Stimulated activated CD4-positive, alpha-beta T cell treated with anti-CD3 and anti-CD28 coated beads, Interleukin-1b, Interleukin-23, amount 100 ng/mL, for 4 hours (primary cell): ENCODE measurements at places on chromosomes 6 and 20.

DNA sequence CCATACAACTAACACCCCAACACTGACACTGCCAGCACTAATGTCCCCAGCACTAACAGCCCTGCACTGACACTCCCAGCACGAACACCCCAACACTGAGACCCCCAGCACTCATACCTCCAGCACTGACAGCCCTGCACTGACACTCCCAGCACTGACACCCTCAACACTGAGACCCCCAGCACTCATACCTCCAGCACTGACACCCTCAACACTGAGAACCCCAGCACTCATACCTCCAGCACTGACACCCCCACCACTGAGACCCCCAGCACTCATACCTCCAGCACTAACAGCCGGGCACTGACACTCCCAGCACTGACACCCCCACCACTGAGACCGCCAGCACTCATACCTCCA lies 57.2 kb downstream of the ERMARD start:
- no peak for DNase-seq

DNA sequence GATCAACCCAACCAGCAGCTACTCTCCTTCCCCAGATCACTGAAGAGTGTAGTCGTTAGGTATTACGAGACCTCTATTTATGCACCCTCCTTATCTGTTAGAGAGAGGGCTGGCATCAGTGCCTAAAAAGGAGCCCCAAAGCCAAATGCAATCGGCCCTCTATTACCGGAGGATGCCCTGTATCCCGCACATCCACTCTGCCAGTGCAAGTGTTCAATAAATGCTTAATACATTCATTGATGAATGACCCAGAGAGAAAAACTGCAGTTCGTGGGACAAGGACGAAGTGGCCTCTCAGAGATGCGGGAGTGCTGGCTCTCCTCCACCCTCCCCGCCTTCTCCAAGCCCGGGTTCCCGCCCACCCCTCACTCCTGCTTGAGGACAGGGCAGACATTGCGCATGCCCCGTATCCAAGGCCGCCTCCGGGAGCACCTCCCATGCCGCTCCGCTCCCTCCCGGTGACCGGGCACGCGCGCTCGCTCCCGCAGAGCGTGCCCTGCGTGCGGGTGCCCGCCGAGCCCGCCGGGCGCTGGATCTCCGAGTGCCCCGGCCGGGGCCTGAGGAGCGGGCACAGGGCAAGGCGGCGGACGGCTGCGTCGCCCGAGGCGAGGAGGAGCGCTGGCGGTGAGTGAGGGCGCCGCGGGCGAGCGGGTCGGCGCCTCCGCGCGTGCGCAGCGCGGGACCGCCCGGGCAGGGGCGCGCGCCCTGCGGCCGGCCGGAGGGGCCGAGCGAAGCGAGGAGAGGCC lies 27.2 kb upstream of the BTBD3 start:
- peak; percentile 19 for DNase-seq

- no peak for DNase-seq
Measured at GRCh38 chr20:32415494-32415893, 57.4 kb downstream of the ASXL1 start.

DNA sequence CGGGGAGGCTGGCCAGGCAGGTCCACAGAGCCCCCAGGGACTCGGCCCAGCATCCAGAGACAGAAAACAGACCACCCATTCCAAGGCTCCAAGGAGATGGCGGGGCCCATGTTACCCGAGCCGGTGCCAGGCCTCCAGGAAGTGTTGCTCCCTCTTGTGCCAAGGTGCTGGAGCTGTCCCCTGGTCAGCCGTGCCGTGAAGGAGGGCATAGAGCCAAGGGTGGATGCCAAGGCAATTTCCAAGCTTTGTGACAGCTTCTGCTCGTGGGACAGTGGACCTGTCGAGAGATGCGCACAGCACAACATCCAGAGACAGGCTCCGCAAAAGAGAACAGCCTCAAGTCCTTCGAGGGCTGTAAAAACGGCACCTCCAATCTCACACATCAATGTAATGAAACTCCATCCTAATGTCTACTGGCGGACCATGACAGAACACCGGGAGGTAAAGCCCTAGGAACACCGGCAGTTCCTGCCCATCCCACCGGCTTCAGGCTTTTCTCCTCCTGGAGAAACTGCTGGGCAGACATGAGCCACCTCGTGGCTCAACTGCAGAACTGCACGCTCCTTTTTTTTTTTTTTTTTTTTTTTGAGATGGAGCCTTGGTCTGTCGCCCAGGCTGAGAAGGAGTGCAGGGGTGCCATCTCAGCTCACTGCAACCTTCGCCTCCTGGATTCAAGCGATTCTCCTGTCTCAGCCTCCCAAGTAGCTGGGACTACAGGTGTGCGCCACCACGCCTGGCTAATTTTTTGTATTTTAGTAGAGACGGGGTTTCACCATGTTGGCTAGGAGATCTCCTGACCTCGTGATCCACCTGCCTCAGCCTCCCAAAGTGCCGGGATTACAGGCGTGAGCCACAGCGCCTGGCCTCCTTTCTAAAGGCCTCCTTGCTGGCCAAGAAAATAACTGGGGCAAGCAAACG lies 30.9 kb upstream of the AVP start:
- no peak for DNase-seq

- DNase-seq, result no peak
Measured at GRCh38 chr6:34052918-34053608, 92.8 kb downstream of the GRM4 start.

DNA sequence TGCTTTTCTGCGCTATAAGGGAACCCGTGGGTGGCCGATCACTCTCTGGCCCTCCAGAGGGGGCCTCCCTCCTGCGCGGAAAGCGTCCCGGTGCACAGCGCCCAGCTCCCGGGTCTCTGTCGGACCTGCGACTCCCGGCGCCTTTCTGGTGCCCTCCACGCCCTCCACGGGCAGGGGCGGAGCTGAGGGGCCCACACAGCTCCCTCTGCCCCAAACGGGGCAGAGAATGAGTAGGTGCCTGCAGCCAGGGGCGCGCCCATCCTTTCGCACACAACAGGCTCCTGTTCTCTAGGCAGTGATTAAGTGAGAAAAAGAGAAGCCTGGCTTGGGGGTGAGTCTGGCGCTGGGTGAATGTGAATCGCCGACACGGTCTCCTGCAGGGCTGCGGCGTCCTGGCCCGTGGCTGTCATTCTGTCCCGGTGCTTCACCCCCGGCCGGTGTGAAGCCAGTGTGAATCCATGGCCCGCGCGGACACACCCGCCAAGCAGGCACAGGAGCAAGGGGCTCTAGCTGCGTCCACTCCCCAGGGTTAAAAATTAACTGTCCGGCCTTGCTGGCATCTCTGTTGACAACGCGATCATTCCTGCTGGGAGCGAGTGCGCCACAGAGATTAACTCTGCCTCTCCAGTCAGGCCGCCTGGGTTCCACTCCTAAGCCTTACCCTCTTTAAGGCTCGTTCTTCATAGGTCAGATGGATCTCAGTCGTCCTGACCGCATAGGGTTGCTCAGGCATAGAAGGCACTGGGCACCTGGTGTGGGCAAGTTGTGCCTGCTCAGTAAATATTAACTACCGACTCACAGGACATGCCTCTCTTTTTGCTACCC lies 88.8 kb downstream of the PCSK2 start:
- no peak for DNase-seq

DNA sequence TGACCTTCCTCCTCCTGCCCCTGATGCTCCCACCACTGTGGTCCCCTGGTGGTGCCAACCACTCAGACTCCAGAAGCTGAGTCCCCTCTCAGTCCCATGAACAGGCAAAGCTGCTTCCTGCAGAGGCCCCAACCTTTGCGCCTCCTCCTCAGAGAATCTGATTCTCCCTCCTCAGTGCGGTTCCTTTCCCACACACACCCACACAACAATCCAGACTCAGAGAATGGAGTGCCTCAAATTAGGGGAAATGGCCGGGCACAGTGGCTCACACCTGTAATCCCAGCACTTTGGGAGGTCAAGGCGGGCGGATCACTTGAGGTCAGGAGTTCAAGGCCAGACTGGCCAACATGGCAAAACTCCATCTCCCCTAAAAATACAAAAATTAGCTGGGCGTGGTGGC lies 23.0 kb downstream of the RIPOR3 start:
- DNase-seq, result no peak

DNA sequence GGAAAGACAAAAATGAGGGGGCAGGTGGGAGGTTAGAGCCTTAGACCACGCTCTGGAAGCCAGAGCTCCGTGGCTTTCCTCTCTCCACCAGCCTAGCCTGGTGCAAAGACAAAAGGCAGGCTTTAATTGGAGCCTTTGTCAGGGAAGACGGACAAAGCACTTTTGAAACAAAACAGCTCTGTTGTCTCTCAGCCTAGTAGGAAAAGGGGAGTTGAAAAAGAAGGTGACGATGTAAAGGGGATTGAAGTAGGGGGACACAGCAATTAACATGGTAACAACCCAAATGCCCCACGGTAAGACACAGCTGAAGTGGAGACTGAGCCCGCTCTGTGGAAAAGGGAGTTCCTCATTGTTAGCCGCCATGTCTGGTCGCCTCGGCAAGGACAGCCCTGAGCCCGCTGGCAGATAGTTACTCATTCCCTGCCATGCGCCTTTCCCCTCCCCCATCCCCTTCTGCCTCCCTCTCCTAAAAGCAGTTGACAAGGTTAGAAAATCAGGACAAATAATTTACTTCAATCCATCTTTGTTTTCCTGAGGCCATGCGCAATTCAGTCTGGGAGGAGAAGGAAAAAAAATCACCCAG lies 93.0 kb downstream of the TCP11 start:
- no peak for DNase-seq

GRCh38 chr6:91358986-91359385 lies 772.1 kb upstream of the MAP3K7 start:
- DNase-seq, result no peak

DNA sequence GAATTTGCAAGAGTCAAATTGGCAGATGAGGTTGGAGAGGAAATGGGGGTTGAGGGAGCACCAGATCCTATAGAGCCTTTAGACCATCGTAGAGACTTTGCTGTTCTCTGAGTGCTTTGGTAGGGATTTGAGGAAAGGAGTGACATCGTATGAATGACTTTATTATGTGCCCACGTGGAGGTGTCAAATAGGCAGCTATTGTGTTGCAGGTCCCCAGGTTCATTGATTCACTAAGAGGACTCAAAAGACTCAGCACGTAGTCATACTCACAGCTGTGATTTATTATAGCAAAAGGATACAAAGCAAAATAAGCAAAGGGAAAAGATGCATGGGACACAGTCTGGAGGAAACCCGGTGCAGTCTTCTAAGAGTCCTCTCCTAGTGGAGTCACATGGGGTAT lies 2.2 kb downstream of the MTRES1 start:
- no peak for DNase-seq

DNA sequence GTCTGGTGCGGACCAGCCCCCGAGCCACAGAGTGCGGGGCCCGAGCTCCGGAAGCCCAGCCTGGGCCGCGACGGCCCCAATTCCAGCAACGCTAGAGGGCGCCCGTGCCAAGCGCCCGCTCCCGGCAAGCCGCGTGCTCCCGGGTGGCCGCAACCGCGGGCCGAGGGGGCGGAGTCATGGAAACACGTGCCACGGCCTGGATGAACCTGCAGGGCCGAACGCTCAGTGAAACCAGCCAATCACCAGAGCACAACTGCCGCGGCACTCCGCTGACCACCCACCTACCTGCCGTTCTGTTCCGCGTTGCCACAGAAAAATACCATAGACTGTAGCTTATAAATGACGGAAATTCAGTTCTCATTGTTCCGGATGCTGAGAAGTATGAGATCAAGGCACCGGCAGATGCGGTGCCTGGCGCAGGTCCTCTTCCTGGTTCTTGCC lies 85.7 kb upstream of the FOXC1 start:
- DNase-seq, result peak; percentile 82

DNA sequence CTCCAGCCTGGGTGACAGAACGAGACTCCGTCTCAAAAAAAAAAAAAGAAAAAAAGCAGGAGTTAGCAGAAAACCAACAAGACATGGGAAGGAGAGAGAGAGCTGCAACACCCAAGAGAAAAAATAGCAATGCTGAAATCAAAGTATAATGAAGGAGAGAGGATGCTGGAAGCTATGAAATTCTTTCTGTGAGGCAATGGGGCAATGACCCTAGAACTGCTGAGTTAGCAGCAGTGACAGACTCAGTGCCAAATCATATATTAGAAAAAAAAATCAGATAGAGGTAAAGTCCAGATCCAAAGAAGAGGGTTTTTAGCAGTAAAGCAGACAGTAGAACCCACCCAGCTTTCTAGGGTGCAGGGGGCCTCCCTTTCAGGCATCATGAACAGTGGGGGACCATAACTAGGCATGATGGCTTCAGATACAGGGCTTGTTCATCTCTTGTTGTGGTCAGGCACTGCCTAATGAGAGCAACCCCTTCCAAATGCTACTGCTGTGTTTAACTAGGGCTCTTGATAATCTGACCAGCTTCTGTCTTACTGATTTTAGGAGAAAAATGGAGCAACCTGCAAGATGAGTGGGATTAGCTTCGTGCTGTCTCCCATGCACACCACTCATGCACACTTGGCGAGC lies 26.9 kb downstream of the SLC17A2 start:
- DNase-seq, result no peak

- no peak for DNase-seq
Measured at GRCh38 chr20:37190354-37191112, 11.2 kb upstream of the MROH8 start.

DNA sequence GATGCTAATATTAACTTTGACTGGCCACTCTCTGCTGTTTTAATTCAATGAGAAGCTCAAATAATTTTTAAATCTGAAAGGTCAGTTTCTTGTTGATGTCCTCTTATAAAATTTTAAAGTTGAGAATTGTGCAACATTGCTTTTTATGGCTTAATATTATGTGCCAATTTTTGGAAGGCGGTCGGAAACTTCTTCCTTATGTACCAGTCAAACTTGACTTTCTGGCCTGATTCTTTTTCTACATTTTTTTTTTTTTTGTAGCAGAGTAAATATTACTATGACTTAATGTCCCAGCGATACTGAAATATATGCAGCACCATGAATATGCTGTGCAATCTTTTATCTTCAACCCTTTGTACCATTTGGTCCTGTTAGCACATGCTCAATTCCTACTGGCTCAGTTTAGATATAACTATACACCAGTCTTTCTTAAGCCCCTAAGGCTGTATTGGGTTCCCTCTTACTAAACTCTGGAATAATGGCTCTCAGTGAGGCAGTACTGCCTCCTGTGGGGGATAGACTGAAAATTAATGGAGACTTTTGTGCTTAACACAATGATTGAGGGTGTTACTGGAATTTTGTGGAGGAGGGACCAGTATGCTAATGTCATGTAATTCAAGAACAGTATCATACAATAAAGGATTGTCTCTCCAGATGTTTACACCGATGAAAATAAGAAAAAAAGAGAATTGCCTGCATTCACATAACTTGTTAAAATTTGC lies 156.4 kb upstream of the SYNCRIP start:
- DNase-seq, result no peak

- DNase-seq, result no peak
Measured at GRCh38 chr6:17998442-17998841, 11.0 kb upstream of the KIF13A start.

- DNase-seq, result no peak
Measured at GRCh38 chr20:52896348-52896747, 75.8 kb upstream of the TSHZ2 start.
